ENCODE measurements at places on chromosomes 16 and 17.

DNA sequence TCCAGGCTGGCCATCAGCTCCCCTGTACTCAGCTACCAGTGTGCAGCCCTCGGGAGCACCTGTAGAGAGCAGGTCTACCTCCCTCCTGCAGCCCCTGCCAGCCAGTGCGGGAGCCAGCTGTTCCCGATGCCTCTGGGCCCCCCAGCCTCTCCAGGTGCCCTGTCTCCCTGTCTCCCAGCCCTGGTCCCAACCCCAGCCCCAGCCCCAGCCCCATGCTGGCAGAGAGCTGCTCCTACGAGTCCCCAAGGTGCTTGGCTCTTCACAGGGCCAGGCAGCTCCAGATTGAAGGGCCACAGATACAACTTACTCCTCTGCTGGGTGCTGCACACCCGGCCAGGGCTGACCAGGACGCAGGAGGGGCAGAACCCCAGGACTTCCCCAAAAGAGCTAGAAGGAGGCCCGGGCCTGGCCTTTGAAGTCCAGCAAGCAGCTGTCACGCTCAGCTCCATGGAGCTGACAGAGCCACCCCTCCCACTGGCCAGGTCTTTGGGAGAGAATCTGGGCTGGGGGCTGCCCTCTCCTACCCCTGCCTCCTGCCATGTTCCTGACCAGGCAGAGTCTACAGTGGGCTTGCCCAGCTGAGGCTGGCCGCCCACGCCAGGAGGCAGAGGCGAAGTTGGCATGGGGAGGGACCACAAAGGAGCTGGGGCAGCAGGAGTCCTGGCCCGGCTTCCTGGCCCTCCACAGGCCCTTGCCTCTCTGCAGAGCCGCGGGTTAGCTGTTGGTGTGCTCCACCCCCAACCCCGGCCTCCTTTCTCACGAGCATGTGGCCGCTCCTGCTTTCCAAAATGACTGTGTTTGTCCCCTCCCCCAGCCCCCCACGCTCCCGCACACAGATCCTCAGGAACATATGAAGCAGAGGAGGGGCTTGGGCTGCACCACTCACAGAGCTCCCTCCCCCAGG, 9.5 kb upstream of the ADAM11 start:
- DNase-seq = no peak

GRCh38 chr16:5379954-5380353, 282.4 kb upstream of the EEF2KMT start:
- DNase-seq = no peak

DNA sequence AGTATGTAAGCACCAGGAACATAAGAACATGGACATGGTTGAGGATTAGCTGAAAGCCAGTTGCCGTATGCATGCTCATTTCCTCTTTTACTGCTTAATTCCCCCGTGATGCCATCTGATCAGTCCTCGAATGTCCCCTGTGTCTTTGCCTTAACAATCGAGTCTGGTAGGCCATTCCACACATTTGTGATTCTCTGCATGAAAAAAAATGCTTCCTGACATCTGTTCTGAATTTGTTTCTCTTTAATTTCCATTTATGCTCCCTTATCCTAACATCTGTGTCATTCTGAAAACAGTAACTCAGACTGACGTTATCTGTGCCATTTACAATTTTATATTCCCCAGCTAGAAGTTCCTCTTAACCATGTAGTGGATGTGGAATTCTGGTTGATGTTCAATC, 158.2 kb upstream of the TOX3 start:
- no peak for DNase-seq

DNA sequence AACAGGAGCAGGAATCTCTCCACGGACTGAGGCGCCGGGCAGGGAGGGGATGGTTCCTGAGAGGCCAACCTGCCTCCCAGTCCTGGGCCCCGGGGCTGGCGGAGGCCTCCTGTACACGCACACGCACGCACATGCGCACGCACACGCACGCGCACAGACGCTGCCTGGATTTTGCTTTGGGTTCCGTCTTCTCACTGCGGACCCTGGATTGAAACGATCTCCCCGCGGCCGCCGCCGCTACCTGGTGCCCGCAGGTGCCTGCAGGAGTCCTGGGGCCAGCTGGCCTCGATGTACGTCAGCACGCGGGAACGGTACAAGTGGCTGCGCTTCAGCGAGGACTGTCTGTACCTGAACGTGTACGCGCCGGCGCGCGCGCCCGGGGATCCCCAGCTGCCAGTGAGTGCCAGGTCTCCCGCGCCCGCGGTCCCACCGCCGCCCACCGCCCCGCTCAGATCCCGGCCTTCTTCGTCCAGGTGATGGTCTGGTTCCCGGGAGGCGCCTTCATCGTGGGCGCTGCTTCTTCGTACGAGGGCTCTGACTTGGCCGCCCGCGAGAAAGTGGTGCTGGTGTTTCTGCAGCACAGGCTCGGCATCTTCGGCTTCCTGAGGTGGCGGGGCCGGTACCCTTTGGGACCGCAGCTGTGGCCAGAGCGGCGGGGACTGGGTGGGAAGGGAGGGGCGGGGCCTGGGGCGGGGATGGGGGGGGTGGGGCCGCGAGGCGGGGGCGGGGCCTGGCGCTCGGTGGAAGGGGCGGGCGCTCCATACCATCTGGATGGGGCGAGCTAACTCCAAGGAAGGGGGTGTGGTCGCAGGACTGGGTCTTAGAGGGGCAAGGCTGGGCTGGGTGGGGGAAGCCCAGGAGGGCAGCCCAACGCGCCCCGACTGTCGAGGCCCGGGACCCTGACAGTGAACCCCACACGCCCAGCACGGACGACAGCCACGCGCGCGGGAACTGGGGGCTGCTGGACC, 12.3 kb downstream of the CES4A start:
- peak; percentile 16 for DNase-seq

GRCh38 chr17:79269620-79270019, 195.0 kb downstream of the ENGASE start:
- no peak for DNase-seq

DNA sequence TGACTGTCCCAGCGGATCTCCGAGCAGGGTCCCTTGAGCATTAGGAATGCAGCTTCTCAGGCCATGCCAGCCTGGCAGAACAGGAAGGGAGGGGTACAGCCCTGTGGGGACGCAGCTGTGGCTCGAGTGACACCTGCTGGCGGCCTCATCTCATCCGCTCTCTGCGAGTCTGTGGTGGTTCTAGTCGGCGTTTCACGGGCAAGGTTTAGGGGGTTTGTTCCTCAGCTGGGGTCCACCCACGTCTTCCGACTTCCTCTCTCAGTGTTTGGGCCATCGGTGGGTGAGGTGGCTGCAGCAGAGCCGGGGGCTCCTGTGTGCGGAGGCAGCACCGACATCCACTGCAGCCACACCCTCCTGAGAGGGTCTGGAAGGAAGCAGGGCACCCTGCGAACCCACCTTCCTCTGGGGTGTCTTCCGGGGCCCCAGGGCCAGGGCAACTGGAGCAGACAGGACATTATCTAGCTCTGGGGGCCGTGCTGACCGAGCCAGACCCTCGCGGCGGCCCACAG, 33.3 kb downstream of the JPH3 start:
- peak; percentile 55 for DNase-seq

DNA sequence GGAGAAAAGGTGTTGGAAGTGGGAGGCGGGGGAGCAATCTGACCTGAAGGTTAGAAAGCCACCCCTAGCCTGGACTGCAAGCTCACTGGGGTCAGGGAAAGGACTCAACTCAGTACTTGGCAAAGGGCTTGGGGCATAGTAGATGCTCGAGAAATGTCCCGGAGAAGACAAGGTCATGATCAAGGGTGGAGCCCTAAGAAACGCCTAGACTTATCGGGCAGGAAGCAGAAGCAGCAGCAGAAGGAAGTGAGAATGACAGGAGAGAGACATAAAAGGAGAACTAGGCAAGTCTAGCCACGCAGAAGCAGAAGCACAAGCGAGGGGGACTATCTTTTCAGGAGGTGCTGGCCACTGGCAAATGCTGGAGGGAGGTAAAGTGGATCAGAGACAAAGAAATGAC, 10.2 kb downstream of the COTL1 start:
- no peak for DNase-seq

GRCh38 chr16:50295541-50296132, 29.3 kb downstream of the ADCY7 start:
- DNase-seq = no peak

DNA sequence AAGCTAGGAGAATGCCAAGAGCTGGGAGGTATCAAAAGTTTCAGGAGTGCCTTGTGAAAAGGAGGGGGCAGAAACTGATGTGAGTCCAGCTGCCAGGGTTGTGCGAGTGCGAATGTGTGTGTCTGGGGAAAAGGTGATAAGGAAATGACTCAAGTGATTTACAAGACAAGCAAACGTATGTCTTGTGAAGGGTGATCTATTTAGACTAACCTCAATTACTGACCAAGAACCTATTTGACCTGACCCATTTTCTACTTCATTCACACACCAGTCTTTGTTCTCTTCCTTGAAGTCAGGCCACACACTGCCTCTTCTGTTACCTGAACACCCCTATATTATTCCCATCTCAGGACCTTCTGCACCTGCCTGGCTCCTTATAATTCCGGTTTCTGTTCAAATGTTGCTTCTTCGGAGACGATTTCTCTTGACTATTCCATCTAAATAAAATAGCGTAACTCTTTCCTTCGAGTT, 1.0 kb downstream of the GDE1 start:
- no peak for DNase-seq

DNA sequence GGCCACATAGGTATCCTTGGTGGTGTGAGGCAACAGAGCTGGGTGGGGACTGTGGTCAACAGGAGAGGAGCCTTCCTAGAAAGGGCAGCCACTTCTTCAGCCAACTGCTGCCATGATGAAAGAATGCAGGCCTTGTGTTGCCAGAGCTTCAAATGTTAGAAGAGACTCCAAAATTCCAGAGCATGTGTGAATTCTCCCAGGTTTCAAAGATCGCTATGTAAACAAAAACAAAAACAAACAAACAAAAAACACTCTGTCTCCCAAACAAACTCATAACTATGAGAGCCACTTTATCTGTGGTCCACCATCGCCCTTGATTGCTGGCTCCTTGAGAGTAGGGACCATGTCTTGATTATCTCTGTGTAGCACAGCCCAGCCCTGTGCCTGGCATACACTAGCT, 55.5 kb upstream of the ZNF423 start:
- no peak for DNase-seq

DNA sequence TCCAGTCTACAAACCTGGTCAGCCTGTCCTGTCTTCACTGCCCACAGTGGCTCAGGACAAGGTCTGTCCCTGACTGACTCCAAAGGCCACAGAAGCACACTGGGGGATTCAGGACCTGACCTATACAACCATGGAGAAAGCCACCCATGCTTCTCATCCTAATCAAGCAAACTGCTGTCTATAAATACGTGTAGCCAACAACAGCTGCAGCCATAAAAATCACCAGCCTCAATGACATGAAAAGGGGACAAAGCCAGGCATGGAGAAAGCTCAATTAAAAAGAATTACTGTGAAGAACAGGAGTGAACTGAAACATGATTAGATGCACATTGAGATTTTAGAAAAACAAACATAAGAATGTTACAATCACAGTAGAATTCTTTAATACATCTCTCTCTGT, 170.1 kb downstream of the CDK5R1 start:
- no peak for DNase-seq

DNA sequence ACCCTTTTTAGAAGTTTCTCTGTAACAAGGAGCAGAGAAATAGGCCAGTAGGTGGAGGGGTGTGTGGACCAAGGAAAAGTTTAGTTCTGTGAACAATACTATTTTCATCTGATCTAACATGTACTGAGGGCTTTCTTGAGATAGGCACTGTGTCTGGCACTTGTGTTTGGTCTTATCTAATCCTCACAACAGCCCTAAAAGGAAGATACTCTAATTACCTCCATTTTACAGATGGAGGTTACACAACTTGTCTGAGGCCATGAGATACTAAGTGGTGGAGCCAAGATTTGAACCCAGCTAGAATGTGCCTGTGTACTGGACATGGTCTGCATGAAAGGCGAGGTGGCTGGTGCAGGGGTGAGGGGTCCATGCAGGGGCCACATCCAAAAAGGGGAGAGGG, 4.5 kb downstream of the TNFSF12 start:
- no peak for DNase-seq

GRCh38 chr16:74215249-74215648, 81.4 kb upstream of the PSMD7 start:
- no peak for DNase-seq

- DNase-seq = no peak
Observed at GRCh38 chr17:82390860-82391435, 19.4 kb downstream of the UTS2R start.

GRCh38 chr16:68401871-68402747, 46.2 kb downstream of the SMPD3 start:
- DNase-seq = no peak

DNA sequence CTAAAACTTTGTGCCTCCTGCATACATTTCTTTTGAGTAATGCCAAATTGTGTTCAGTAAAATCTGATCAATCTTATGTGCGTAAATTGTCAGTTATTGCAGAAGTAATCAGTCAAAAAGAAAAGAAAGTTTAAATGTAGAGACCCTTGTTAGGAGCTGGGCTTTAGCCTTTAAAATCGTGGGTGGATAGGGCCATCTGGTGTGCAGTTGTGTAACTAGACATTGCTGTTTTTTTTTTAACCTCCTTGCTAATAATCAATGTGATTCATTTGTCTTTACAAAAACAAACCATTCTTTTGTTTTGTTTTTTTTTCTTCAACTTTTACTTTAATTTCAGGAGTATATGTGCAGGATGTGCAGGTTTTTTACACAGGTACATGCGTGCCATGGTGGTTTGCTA, 5.3 kb upstream of the WWOX start:
- no peak for DNase-seq

DNA sequence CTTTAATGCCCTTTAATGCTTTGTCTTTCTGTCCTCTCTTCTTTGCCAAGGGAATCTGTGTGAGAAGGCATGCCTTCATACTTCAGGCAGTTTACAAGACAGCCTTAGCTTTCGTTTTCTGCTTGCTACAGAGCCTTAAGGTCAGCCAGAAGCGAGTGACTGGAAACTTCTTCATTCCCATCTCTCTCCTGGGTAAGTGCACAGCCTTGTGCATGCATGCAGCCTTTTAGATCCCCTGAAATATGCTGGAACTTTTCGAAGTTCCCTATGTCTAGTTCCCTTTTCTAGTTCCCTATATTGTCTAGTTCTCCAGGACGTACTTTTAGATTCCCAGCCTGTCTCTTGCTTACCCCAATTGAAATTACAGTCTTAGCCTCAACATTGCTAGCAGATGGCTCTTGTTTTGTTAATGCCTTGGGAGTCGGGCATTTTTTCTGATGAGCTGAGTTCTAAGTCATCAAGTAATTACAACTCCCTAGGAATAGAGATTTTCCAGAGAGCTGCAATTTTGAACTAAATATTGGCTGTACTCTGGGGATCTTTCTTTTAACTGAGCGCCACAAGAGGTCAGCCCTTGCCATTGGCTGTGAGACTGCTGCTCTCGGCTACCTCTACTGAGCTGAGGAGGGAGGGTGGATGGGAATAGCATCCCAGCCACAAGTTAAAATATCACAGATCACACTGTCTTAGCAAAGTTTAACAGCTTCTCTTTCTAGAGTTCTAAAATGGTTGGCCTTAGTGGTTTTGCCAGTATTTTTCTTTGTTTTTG, 22.7 kb upstream of the PPM1D start:
- DNase-seq = no peak

All from neural crest cell (in vitro differentiated cells).